ENCODE measurements at places on chromosomes 12 and 14.

DNA sequence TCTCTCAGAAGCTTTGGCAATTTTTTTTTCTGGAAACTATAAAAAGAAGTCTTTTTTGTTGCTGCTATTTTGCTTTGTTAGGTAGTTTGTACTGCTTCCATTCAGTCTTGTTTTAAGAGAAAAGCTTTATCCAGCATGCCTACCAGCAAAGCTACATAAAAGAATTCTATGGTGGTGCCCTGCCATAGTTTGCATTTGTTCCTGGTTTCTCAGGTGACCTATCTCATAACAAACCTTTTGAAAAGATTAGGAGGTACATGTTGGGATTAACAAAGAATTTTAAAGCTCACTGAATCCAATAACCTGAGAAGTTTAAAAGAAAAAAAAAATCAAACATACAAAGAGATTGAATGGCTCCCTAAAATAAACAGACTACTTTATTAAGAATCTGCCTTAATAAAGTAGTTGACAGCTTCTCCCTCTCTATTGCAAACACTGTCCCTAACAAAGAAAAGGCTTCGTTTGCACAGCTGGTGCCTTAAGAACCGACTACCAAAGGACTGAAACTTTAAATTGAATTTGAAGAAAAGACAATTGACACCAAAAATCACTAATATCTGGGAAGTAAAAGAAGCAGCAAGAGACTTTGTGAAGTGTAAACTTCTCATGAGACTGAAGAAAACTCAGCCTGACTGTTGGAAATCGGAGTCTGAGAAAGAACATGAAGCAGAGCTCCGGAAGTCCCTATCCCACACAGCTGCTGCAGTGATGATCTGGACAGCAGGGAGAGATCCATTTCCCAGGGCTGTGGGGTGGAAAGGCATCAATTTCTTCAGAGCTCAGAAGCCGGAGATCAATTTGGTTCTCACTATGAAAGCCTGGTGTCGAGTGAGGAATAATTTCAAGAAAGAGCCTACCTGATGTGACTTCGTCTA lies 102.7 kb upstream of the PLEKHA5 start:
- peaks cover 4% of the 10 kb centered on the region for H3K27me3 ChIP-seq
- H3K4me3 ChIP-seq = no peak overlapping the region
- no peaks in the 10 kb centered on the region for H3K4me1 ChIP-seq
- no peaks in the 10 kb centered on the region for H3K36me3 ChIP-seq

DNA sequence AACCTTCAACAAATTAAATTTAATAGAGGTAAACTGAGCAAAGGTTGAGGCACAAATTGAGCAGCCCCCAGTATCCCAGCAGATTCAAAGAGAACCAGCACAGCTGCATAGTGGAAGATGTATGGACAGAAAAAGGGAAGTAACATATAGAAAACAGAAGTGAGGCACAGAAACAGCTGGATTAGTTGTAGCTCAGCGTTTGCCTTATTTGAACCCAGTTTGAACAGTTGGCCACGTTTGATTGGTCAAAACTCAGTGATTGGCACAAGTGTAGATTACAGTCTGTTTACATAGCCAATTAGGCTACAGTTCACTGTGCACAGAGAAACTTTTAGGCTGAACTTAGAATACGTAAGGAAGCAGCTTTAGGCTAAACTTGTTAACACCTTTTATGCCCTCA lies 315.5 kb downstream of the RMST start:
- no peak overlapping the region for H3K27ac ChIP-seq
- DNase-seq = no peak
- H3K4me1 ChIP-seq = no peaks in the 10 kb centered on the region
- H3K36me3 ChIP-seq = no peaks in the 10 kb centered on the region

- H3K27ac ChIP-seq = no peak overlapping the region
- H3K4me1 ChIP-seq = no peaks in the 10 kb centered on the region
- no peak for DNase-seq
- H3K27me3 ChIP-seq = no peaks in the 10 kb centered on the region
Measured at GRCh38 chr12:132475304-132476037, 14.5 kb upstream of the FBRSL1 start.

DNA sequence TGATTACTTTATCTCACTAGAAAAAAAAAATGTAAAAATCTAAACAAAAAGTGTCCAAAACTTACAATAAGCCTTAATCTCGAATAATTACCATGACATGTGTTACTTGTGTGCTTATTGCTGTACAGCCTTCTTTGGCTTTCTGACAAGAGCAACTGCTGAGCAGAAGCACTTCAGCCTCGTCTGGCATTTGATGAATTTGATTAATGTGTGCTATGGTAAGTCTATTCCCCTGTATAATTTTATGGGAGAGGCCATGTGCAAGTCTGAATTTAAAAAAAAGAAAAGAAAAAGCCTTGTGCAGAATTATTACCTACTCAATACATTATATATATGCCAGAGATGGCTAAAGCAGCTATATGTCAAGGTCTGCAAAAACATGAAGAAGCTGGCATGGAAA lies 113.9 kb downstream of the AEBP2 start:
- DNase-seq = no peak
- H3K27me3 ChIP-seq = no peaks in the 10 kb centered on the region
- H3K27ac ChIP-seq = no peak overlapping the region

GRCh38 chr14:23054000-23054811 lies 3.1 kb downstream of the CDH24 start:
- H3K27me3 ChIP-seq = peaks cover 6% of the 10 kb centered on the region
- DNase-seq = peak; percentile 42
- no peak overlapping the region for H3K4me3 ChIP-seq
- peaks cover 19% of the 10 kb centered on the region for H3K4me1 ChIP-seq
- H3K36me3 ChIP-seq = peaks cover 7% of the 10 kb centered on the region
- no peak overlapping the region for H3K27ac ChIP-seq

GRCh38 chr12:1562813-1563407 lies 31.5 kb downstream of the FBXL14 start:
- no peaks in the 10 kb centered on the region for H3K36me3 ChIP-seq
- H3K27me3 ChIP-seq = peaks cover 2% of the 10 kb centered on the region
- no peaks in the 10 kb centered on the region for H3K4me1 ChIP-seq
- H3K4me3 ChIP-seq = no peak overlapping the region

DNA sequence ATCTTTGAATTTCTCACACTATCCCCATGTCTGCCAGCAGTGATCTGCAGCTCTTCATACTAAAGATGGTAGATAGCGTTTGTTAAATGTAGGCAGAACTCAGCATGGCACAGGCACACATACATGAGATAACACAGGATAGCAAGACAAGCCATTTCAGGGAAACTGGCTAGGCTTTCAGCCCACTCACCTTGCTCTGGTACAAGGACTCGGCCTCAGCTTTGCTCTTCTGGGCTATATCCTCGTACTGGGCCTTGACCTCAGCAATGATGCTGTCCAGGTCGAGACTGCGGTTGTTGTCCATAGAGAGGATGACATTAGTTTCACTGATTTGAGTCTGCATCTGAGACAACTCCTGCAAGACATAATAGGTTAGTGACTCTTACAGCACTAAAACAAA lies 3.1 kb downstream of the KRT1 start:
- no peak for DNase-seq
- peaks cover 3% of the 10 kb centered on the region for H3K27me3 ChIP-seq
- H3K4me1 ChIP-seq = no peaks in the 10 kb centered on the region
- H3K36me3 ChIP-seq = no peaks in the 10 kb centered on the region
- no peak overlapping the region for H3K27ac ChIP-seq
- H3K4me3 ChIP-seq = no peak overlapping the region

- H3K4me3 ChIP-seq = no peak overlapping the region
- no peak overlapping the region for H3K27ac ChIP-seq
- no peaks in the 10 kb centered on the region for H3K36me3 ChIP-seq
- no peaks in the 10 kb centered on the region for H3K4me1 ChIP-seq
- no peak for DNase-seq
Measured at GRCh38 chr12:131816495-131816894, 11.7 kb upstream of the MMP17 start.

DNA sequence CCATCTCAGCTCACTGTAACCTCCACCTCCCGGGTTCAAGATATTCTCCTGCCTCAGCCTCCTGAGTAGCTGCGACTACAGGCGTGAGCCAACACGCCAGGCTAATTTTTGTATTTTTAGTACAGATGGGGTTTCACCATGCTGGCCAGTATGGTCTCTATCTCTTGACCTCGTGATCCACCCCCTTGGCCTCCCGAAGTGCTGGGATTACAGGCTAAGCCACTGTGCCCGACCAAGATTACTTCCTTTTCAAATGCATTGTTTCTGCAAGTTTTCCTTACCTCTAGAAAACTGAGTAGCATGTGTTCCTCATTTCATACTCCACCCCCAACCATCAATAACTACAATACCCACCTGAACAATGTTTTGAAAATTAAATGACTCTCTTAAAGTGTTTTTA lies 13.1 kb downstream of the ARF6 start:
- no peaks in the 10 kb centered on the region for H3K4me1 ChIP-seq
- no peak for DNase-seq
- H3K36me3 ChIP-seq = no peaks in the 10 kb centered on the region
- no peak overlapping the region for H3K4me3 ChIP-seq
- H3K27ac ChIP-seq = no peak overlapping the region
- H3K27me3 ChIP-seq = no peaks in the 10 kb centered on the region

DNA sequence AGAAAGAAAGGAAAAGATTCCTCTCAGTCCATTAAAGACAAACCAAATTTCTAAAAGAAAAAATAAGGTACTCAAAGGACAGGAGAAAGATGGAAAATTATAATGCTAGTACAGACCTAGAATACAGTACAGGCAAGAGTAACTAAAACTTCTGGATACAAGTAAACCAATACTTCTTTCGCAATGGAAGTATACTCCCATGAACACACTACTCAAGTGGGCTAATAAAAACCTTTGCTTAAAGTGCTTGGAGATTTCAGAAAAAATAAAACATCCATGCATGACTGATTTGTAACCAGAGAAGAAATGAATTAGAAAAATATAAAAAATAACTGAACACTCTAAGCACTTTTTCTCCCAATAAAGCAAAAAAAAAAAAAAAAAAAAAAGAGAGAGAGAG lies 3.5 kb downstream of the ZBTB25 start:
- no peak overlapping the region for H3K4me3 ChIP-seq
- H3K27me3 ChIP-seq = no peaks in the 10 kb centered on the region
- DNase-seq = no peak
- peaks cover 18% of the 10 kb centered on the region for H3K36me3 ChIP-seq

DNA sequence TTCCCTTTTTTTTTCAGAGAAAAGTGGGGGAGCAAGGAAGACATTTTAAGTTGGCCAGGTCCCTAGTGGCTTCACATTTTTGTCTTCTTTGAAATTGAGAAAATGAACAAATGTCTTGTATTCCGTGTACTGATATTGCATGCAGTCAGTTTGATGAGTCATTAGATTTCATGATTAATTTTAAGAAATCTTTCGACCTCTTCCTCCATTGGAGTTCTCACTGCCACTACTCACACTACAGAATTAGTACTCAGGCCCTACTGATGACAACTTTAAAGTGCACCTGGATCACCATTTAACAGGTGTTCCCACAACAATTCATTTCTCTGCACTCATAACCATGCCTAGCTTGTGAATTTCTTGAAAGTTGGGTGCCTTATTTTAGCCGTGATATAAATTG lies 50.5 kb downstream of the SAMD4A start:
- peaks cover 22% of the 10 kb centered on the region for H3K27me3 ChIP-seq
- no peak for DNase-seq
- H3K4me1 ChIP-seq = no peaks in the 10 kb centered on the region
- H3K36me3 ChIP-seq = no peaks in the 10 kb centered on the region
- no peak overlapping the region for H3K4me3 ChIP-seq
- H3K27ac ChIP-seq = no peak overlapping the region

GRCh38 chr12:109840305-109841074 lies 7.3 kb upstream of the TRPV4 start:
- H3K36me3 ChIP-seq = no peaks in the 10 kb centered on the region
- no peak for DNase-seq
- peaks cover 6% of the 10 kb centered on the region for H3K4me1 ChIP-seq
- no peak overlapping the region for H3K4me3 ChIP-seq
- no peaks in the 10 kb centered on the region for H3K27me3 ChIP-seq
- H3K27ac ChIP-seq = no peak overlapping the region

DNA sequence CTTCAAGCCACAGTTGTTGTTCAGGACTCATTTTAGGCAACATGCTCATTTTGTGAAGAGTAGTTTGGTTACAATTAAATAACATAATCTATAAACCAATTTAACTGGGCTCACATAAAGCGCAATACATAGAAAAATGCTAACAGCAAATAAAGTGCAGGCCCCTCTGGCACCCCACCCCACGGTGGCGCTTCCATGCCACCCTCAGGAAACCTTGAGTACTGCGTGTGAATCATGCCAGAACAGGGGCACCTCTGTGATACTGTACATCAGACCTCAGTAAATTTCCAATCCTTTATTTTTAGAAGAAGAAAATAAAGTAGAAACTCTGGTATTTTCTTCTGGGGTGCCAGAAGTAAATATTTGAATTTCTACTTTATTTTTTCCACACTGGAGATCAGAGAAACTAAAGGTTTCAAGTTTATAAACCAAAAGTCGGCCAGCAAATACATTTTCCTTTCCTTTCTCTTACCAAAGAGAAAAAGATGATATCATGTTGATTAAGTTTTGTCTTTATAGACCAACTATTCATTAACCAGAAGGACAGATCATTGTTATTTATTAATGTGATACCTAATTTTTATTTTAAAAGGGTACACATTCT lies 316.8 kb downstream of the PAWR start:
- H3K27me3 ChIP-seq = no peaks in the 10 kb centered on the region
- H3K27ac ChIP-seq = no peak overlapping the region
- no peak overlapping the region for H3K4me3 ChIP-seq
- H3K36me3 ChIP-seq = no peaks in the 10 kb centered on the region

DNA sequence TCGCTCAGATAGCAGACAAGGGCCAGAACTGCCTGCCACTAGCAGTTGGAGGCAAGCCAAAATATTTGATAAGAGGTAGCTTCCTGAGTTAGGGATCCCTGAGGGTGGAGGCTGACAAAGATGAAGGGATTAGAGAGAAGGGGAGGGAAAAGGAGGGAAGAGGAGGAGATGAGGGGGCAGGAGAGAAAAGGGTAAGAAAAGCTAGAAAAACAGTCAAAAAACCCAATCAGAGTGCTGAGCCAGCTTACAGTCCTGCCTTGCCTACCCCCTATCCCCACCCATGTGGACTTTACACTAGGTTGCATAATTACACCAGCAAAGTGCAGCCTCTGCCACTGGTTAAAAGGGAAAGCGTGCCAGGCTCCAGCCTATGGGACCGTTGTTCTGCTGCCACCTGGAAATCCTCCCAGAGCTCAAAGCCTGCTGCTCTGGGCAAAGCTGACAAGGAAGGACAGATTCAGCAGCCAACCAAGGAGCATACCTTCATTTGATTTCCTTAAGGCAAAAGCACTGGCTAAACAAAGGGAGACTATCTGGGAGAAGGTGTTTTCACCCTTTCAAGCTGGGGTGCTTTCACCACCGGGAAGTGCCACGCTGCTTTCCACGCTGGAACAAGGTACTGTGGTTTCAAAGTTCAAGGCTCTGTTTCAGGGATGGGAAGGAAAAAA lies 3.8 kb upstream of the NUMB start:
- H3K4me3 ChIP-seq = no peak overlapping the region
- peaks cover 2% of the 10 kb centered on the region for H3K27me3 ChIP-seq
- H3K36me3 ChIP-seq = no peaks in the 10 kb centered on the region
- no peak for DNase-seq
- peaks cover 15% of the 10 kb centered on the region for H3K4me1 ChIP-seq

GRCh38 chr12:3605692-3606091 lies 114.7 kb downstream of the PRMT8 start:
- no peak overlapping the region for H3K4me3 ChIP-seq
- no peak overlapping the region for H3K27ac ChIP-seq
- H3K36me3 ChIP-seq = no peaks in the 10 kb centered on the region
- no peaks in the 10 kb centered on the region for H3K4me1 ChIP-seq

Measured in DND-41 (cell line).